ENCODE measurements at places on chromosomes 1 and 21.

GRCh38 chr1:81233591-81233990 is 567.1 kb upstream of the ADGRL2 start:
- no peak for DNase-seq

GRCh38 chr1:6867729-6868659 is 82.7 kb downstream of the CAMTA1 start:
- DNase-seq: no peak

DNA sequence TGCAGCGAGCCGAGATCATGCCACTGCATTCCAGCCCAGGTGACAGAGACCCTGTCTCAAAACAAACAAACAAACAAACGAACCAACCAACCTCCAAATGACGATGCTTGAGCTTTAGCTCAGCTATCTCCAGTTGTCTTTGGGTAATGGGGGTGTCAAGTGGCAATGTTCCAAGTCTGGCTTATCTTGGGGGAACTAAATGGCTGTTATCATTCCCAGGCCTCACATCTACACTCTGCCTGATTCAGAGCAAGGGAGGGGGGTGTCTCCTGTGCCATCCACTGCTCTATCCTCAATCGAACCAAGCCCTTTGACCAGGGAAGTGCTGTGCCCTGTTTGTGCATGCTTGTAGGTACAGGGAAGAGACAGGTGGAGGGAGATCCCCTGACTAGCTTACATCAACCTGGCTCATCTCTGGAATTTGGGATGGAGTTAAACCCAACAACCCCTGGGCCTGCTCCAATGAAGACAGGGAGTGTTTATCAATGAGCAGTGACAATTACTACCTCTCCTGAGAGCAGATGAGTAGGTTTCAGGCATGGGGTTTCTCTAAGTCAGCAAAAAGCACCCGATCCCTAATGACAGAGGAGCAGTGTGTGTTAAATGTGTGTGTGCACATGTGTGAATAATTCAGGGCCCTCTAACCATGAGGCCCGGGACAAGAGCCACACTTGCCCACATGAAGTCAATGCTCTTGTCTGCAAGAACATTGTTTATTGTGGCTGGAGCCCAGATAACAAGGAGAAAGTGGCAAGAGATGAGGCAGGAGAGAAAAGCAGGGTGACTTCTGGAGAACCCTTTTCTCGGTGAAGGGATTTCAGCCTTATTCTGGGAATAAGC is 20.3 kb upstream of the IL6R start:
- DNase-seq: no peak

DNA sequence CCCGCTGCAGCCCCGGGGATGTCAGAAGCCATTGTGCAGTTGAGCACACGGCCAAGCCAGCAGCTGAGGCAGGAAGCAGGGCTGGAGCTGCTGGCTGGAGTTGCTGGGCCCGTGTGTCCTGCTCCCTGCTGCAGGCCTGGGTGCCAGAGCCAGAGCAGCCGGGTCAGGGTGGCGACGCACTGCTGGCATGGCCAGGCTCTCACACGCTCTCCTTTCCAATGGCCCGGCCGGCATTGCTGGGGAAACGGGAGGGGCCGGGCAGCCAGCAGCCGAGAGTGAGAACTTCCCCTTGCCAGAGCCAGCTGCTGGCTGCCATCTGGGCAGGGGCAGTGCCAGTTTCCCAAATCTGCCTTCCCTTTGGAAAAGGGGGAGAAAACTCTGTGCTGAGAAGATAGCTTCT is 82.4 kb upstream of the PROX1 start:
- peak; percentile 63 for DNase-seq

DNA sequence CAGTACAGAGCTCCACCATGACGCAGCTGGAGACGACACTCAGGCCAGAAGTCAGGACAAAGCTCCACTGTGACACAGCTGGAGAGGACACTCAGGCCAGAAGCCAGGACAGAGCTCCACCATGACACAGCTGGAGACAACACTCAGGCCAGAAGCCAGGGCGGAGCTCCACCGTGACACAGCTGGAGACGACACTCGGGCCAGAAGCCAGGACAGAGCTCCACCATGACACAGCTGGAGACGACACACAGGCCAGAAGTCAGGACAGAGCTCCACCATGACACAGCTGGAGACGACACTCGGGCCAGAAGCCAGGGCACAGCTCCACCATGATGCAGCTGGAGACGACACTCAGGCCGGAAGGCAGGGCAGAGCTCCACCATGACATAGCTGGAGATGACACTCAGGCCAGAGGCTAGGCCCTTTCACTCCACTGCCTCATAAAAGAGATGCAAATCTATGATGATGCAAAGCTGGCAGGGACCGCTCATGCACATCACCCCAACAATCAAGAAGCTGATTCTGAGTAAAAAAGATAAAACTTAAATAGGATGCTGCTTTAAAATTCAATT is 13.6 kb upstream of the OR2B11 start:
- no peak for DNase-seq

DNA sequence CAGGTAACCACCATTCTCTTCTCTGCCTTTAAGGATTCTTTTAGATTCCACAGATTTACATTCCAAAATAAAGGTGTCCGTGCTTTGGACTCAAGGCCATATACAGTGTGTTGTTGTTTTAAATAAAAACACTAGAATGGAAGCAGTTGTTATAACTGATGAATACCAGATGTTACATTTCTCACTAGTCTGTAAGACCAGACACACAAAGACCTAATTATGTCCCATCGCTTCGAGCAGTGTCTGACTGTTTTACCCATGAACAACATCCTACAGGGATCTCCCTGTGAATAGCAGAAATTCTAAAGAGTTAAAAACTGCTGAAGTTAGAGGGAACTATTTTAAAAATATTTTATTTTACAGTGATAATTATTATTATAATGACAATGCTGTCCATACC is 574.7 kb upstream of the ZP4 start:
- DNase-seq: no peak

DNA sequence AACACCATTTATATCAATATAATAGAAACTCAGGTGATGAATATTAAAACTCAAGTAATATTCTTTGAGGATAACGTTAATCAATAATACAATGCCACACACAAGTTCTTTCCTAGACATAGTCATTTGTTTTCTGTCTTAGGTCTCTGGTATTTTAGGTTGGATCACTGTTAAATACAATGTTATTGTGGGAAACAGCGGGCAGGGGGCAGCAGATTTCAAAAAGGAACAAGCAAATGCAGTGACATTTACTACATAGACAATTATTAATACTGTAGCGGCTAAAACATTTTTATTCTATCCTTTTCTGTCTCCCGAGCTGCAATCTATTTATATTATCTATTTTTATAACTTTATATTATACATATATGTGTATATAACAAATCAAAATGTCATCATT is 186.4 kb upstream of the ZNHIT6 start:
- no peak for DNase-seq

DNA sequence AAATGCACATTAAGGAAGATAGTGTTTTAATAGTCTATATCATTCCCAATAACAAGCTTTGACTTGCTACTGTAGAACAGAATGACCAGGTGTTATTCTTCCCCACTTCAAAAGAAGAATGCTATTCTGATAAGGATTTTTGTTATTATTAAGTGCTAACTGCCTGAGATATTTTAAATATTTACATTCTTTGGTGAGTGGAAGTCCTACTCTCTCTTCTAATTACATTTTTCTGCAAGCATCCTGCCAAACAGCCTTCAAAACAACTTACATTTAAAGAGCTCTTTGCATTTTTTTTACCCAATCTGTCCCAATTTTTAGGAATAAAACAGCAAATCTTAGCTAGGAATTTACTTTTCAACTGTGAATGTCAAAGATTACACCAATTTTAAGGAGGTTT is 23.5 kb upstream of the SYDE2 start:
- DNase-seq: no peak

DNA sequence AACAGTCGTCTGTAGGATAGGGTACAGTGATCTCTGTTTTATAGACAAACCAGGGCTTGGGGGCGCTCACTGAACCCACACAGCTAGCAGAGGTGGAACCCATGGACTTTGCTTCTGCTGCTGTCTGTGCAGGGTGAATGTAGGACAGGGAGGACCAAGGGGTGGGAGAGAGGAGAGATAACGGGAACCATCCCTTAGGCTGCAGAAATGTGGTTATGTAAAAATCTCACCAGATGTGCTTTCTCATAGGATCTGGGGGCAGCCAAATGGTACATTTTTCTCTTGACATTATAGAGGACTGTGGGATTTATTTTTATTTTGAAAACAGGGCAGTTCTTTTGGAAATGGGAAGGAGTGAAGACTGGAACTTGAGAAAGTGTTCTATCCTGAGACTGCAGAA is 8.7 kb downstream of the NFASC start:
- no peak for DNase-seq

DNA sequence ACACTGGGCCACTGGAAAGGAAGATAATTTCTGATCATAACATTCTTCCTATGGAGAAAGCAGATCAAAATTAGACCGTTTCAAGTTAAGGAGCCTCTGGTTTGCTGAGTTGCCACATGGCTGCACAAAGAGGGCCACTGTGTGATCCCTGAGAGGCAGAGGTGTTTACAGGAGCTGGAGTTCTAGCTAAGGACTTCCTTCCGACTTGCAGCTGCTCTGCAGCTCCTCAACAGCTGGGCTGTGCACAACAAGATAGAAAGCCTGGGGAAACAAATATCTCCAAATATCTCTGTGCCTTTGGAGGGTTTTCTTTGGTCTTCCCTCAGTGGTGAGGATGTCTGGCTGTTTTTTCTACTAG is 26.8 kb downstream of the GADD45A start:
- DNase-seq: no peak

GRCh38 chr1:67713057-67713846 is 28.3 kb downstream of the GADD45A start:
- no peak for DNase-seq

GRCh38 chr1:117371441-117372151 is 4.3 kb downstream of the MAN1A2 start:
- no peak for DNase-seq

DNA sequence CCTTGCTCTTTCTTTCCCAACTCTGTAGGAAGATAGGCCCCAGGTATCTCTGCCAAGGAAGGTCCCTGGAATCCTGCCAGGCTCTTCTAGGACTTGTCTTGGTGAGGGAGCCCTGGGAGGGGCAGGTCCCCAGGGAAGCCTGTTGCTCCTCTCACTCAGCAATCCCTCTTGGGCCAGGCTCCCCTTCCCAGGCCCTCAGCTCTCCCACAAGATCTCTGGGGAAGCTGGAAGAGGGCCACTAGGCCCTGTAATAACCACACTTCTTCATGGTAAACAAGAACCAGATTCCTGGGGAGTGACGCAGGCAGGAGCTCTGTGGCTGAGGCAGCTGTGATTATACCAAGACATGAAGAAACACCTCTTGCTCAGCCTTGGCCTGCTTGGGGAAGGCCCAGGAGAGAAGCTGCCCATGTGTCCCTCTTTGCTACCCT is 9.9 kb upstream of the MAPKAPK2 start:
- no peak for DNase-seq

DNA sequence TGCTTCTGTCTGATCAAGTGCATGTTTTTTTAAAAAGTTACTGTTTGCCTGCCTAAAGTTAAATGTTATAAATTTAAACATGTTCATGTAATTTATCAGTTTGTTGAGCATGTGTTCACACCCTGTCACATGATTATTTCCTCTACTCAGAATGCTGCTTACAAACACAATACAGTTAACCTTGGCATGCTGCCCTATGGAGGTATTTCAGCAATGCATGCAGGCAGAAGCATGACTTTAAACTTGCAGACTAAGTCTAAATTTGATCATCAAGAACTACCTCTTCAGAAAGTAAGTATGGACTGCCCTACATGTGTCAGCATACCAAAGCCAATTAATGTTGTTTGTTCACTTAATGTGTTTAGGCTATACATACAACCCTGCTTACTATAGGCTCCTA is 161.6 kb downstream of the LRRC40 start:
- DNase-seq: no peak

DNA sequence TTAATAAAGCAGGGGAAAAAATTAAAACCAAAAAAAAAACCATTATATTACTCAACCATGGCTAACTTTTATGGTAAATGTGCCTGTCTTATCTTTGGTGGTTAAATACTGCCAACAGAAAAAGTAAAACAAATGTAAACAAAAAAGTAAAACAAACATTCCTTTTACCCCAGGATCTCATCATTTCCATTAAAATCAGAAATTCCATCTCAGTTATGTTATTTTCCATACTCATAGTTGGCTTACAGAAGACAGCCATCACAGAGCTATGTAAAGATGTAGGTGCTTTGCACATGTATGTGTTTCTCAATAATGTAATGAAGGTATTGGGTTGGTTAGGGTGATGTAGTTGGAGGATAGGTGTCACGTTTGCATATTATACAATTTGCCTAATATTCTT is 185.0 kb downstream of the KCNK2 start:
- no peak for DNase-seq

GRCh38 chr1:95071539-95071938 is 1.2 kb downstream of the ALG14 start:
- no peak for DNase-seq

DNA sequence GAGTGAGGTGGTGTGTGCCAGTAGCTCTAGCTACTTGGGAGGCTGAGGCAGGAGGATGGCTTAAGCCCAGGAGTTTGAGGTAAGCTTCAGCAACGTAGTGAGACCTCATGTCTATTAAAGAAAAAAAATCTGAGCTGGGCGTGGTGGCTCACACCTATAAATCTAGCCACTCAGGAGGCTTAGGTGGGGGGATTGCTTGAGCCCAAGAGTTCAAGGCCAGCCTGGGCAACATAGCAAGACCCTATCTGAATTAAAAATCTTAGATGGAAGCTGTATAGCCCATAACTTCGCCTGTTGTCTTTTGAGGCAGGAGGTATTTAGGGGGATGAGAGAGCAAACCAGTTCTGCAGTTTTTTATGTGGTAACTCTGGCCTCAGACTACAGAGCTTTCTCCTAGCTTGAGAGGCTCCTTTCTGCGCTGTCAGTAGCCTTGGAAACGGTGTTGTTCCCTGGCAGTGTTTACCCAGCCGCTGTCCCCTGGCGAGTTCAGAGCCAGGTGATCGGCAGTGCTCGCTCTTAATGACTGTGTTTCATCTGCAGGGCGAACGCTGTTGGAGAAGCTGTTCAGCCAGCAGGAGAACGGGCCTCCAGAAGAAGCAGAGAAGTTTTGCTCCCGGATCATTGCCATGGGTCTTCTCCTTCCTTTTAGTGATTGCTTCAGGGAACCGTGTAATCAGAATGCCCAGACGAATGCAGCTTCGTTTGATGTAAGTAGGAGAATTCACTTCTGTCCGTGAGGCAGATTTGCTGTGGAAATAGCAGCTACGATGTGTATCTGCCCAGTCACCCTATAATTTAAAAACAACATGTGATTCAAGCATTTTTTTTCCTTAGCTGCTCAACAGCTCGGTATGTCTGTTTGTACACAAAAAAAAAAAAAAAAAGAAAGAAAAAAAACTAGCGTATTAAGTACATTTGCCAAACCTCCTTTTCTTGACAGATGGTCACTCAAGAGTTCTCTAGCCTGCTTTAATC is 31.2 kb downstream of the FMN2 start:
- no peak for DNase-seq

- no peak for DNase-seq
Observed at GRCh38 chr1:154406572-154406879, 1.4 kb downstream of the IL6R start.
